Spinal cord (tissue), 10 donors: ENCODE measurements at places on chromosomes 5 and 9. TPM values are rescaled to one million over a fixed set of nuclear protein-coding genes. Genes with fewer than 3 reads are reported as not detected.

DNA sequence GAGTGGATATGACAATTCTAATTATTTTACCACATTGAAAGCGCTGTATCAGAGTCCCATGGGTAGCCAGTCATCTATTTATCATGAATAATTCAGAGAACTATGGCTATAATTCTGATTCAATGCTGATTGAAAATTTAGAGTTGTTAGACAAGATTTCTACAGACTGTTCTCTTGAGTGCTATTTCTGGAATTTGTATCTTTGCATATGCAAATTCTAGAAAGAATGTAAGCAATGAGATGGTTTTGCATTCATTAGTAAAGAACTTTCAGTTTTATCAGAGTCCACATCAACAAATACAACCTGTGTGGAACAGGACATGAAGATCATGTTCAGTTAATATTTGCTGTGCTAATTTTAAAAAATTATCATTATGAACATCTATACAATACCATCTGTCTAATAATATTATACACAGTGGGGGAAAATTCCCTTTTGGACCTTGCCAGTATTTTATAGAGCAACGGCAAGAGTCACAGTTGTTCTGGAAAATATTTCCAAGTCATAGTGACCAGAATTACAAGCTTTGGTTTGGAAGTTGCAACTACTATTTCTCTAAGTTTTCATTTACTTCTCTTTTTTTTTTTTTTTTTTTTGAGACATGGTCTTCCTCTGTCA is 372.7 kb upstream of the PTGER4 start:
- DNase-seq: no peak

DNA sequence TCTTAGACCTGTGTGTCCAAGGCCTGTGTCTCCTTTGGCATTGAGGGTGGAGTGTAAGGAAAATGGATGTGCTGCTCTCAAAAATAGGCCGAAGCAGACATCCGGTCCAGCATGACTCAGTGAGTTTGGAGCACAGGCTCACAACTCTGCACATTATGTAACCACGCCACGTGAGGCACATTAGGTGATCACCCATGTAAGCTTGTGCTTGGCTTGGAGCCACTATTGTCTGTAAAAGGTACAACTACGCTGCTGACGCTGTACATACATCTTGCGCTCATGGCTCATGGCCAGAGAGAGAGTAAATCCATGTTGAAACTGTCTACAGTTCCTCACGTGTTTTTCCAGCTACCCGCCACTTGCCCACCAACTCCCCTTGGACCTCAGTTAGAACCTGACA is 177.5 kb downstream of the PDE4D start:
- no peak for DNase-seq

GRCh38 chr5:142979636-142980035 is 209.5 kb downstream of the ARHGAP26 start:
- DNase-seq: no peak

MLANA gene
- total RNA-seq: 0.20 TPM

NIPAL4 gene
- total RNA-seq: 1.3 TPM
